Bladder microvascular endothelial cell (primary cell): ENCODE measurements at places on chromosomes 11 and 22. TPM values are rescaled to one million over a fixed set of nuclear protein-coding genes. Genes with fewer than 3 reads are reported as not detected.

The GGT5 gene
- 2.8 and 4.0 TPM in 2 replicates for total RNA-seq

The SERPIND1 gene
- under 0.01 TPM in 1 of 2 replicates, not detected in the other for total RNA-seq

The APOL5 gene
- not detected in 2 replicates for total RNA-seq

The TRIM51 gene
- not detected in 2 replicates for total RNA-seq

The RFPL2 gene
- total RNA-seq, result not detected in 2 replicates

The PNPLA5 gene
- total RNA-seq, result not detected in 2 replicates

The GPHA2 gene
- total RNA-seq, result not detected in 2 replicates

The P2RY6 gene
- total RNA-seq, result not detected in 2 replicates
